ENCODE measurements at places on chromosomes 6 and 20.

- no peak for DNase-seq
These were observed 3.2 kb upstream of the SLC17A9 start for GRCh38 chr20:62949153-62949821.

DNA sequence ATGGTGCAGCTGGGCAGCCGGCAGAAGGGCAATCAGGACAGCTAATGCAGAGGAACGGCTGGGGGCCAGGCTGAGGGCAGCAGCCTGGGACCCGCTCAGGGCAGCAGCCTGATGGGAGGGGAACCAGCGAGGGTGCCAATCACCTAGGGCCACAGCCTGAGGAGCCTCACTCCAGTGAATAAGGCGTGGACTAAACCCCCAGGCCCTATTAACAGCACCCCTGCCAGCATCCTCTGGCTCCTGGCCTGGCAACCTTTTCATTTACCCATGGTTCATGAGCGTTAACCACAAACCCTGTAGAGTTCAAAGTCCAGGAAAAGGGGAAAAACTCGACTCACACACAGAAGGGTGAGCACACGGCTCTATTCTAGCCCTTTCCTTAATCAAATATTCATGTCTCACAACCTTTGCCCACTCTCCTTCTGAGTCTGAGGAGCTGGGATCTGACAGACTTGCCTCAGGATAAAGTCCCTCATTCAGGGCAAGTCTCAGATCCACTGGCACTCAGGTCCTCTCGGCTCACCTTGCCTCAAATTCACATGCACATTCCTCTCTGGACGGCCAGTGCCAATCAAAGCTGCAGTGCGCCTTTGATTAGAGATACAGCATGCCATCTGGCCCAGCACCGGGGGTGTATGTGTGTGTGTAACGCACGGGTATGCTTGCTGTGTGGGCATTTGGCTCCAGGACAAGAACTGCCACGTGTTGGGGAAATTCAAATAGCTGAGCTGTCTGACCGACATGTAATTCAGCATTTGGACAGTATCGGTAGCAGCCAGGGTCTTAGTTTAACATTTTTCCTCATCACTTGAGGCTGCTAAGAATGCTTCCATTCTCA is 86.9 kb upstream of the TRAF3IP2 start:
- no peak for DNase-seq

GRCh38 chr6:139764498-139764986 is 390.1 kb upstream of the CITED2 start:
- DNase-seq, result no peak

- no peak for DNase-seq
These were observed 342.3 kb downstream of the C6orf118 start for GRCh38 chr6:164967102-164967501.

GRCh38 chr6:89379281-89379680 is 26.8 kb upstream of the UBE2J1 start:
- no peak for DNase-seq

- no peak for DNase-seq
These were observed 164.8 kb upstream of the AKAP12 start for GRCh38 chr6:151075005-151075404.
